ENCODE measurements at places on chromosomes 1 and 21.

DNA sequence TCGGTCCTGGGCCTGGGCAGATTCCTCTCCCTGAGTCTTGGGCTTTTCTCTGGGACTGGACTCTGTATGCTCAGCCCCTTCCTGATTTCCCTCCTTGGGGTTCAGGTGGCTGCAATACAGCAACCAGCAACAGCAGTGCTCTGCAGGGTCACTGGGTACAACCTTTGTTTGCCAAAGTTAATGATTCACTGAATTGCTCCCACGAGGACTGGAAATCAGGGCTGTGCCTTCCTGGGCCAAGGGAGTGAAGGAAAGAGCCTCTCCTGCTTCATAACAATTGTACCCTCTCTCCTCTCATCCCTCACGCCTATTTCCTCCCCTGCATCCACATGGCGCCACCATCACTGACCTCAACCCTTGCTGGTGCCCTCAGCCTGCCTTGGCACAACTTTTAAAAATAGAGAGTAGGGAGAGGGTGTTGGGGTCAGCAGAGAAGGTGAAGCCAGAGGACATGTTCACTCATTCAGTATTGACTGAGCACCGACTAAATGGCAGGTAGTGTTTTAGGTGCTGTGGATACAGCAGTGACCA, 52.8 kb upstream of the GOLT1A start:
- DNase-seq, result peak; percentile 55

DNA sequence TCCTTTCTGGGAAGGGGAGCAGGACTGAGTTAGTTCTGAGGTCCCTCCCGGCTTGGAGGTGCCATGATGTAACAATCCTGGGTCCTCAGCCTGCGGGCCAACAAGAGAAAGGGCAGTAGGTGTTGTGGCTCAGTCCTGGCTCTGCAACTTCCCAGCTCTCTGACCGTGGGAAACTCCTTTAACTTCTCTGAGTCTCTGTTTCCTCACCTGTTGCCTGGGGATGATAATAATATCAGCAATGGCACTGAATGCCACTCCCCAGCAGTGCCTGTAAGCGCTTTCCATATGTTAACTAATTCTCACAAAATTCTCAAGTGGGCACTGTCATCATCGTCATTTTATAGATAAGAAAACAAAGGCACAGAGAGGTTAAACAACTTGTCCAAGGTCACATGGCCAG, 2.3 kb downstream of the PADI3 start:
- DNase-seq, result no peak

DNA sequence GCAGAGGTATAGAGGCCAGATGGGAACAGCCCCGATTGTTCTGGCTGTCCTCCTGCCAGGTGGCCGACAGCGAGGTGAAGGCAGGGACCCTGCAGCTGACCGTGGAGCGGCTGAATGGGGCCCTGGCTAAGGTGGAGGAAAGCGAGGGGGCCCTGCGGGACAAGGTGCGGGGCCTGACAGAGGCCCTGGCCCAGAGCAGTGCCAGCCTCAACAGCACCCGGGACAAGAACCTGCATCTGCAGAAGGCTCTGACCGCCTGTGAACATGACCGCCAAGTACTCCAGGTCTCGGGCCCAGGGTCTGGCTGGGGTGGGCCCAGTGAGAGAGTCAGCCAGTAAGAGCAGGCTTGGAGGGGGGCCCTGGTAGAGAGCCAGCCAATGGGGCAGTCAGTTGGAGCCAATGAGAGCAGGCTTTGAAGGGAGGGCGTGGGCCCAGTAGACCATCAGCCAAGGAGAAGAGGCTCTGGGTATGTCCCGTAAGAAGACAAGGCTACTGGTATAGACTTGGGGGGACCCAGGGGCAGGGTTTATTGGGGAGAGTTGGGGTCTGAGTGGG, 11.3 kb downstream of the MFAP2 start:
- DNase-seq, result no peak

GRCh38 chr1:172135076-172135672, 285.3 kb upstream of the C1orf105 start:
- DNase-seq, result peak; percentile 37

GRCh38 chr1:111894497-111894896, 95.0 kb downstream of the KCND3 start:
- no peak for DNase-seq

DNA sequence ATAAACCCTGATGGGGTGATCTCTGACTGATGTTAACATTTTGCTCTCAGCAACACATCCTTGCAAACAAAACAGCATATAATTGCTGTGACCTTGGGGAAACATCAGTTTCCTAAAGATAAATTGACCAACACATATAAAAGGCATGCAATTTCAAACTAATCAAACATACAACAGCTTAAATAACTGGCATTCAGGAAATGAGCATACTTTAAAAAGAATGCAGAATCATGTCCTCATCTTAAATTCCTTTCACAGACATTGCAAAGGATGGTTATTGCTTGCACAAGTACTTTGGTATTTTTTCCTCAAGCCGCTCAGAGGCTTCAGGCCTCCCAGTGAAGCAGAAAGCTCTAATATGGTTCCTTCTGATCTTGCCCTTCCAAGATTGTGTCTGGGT, 53.4 kb upstream of the RGS18 start:
- no peak for DNase-seq

- no peak for DNase-seq
Measured at GRCh38 chr1:6331543-6332273, 61.9 kb downstream of the ACOT7 start.

DNA sequence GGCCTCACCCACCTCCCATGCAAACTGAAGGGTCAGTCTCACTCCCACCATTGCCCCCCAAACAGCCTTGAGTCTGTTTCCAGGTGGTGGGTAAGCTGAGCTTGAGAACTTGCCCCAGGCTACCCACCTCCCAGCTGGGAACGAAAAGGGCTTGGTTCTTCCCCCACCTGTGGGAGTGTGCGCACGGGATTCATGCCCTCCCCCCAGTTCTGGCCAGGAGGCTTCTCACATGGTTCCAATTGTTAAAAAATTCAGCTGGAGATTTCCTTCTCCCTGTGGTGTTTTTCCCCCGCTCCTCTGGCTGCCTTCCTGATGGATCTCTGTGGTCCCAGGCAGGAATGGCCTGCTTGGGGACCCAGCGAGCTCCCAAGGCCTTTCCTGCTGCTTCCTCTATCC, 81.8 kb upstream of the C21orf91 start:
- DNase-seq, result no peak

- DNase-seq, result no peak
Measured at GRCh38 chr1:228968891-228969606, 233.8 kb downstream of the RHOU start.

GRCh38 chr1:23394684-23395083, 25.0 kb upstream of the ZNF436 start:
- DNase-seq, result no peak

GRCh38 chr1:230752407-230752806, 5.2 kb downstream of the CAPN9 start:
- no peak for DNase-seq

DNA sequence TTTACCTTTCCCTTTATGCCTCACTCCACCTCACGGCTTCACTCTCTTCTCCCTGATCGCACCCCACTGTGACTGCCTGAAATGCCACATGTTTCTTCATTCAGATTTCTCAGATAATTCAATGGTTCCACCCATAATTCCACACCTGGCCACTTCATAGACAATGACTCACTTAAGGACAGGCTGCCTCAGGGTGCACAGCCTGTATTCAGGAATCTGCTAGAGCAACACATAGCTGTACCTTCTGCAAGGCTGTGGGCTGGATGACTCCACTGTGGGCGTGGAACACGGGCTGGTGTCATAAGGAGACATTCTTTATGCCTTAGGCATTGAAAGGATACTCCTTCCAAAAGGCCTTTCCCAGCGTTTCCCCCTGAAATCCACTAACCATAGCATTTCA, 36.1 kb downstream of the L1TD1 start:
- peak; percentile 30 for DNase-seq

DNA sequence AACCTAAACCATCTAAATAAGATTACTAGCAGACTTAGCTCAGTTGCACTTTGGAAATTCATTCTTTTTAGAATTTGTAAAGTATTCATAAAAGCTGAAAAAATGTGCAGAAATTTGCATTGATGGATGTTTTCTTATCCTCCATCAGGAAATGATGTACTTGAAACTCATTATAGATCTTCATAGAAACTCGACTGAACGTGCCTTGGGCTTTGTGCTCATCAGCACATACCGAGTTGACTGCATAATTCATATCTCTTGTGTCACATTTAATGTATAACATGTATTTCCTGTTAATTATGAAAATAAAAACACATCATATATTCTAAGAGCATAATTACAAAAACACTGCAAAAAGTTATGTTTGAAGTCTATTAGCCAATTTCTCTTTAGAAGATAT, 290.9 kb upstream of the NR5A2 start:
- no peak for DNase-seq

- no peak for DNase-seq
Measured at GRCh38 chr1:243503155-243503554, 247.3 kb downstream of the SDCCAG8 start.

GRCh38 chr1:95954585-95954984, 720.6 kb downstream of the RWDD3 start:
- no peak for DNase-seq

DNA sequence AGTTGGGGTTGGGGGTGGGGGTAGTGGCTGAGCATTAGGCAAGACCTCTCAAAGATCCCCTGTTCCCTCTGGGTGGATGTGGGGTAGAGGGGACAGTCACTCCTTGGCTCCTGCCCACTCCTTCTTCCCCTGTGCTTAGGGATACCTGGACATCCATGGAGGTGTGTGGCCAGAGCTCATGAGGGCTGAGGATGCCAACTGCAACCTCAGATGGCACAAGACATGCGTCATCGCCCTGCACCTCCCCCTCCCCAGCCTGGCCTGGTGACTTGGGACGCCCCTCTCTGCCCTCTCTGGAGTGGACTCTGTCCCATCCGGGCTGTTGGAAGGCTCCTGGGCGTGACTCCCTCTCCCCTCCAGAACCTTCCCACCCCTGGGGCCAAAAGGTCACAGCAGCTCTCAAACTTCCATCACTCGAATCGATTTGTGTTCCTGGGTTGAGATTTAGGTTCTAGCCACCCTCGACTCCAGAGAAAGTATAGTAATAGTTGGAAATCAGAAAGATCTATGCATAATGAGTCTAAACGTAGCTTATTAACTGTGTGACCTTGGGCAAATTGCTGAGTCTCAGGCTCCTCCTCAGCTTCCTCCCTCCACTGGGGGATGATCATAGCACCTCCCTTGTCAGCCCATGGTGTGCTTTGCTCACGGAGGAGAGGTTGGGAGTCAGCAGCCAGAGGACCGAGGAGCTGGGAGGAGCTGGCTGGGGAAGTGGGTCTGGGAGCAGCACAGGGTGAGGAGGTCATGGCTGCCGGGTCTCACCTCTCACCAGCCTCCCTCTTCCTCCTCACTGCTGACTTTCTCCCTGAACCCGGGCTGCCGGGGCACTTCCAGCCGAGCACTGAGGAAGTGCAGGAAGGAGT, 2.2 kb upstream of the PTPN7 start:
- no peak for DNase-seq

All from A549 (cell line).